H7 (cell line): ENCODE measurements at places on chromosomes 6 and 20.

DNA sequence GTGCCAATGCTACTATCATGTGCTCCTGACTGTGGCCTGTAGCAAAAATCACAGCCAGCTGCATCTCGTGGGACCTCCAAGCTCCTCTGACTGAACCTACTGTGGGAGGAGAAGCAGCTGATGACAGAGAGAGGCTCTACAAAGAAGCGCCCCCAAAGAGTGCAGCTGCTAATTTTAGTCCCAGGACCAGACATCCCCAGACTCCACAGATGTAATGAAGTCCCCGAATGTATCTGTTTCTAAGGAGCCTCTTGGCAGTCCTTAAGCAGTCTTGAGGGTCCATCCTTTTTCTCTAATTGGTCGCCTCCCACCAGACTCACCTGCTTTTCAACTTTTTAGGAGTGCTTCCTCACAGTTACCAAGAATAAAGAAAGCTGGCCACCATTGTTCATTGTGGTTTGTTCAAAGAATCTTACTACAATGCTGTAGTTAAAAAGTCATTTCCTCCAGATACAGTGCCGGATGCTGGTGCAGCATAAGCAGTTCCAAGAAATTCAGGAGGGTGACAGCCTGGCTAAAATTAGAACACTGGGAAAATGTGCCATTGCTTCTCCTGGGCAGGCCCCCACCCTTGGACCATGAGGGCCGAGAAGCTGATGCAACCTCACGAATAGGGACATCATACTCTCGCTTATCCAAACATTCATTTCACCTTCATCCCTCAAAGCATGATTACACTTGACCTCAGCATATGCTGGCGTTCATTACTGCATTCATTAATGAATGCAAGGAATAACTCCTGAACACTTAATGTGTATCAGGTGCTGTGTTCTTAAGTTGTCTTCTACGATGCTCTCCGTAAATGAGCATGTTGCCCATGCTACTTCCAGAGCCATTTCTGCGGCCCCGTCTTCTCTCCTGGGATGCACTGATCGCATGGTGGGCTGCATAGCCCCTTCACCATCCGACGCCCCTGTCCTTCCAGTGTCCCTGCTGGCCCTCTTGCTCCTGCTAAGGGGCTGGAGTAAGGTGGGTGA lies 66.4 kb downstream of the LY86 start:
- DNase-seq: no peak

DNA sequence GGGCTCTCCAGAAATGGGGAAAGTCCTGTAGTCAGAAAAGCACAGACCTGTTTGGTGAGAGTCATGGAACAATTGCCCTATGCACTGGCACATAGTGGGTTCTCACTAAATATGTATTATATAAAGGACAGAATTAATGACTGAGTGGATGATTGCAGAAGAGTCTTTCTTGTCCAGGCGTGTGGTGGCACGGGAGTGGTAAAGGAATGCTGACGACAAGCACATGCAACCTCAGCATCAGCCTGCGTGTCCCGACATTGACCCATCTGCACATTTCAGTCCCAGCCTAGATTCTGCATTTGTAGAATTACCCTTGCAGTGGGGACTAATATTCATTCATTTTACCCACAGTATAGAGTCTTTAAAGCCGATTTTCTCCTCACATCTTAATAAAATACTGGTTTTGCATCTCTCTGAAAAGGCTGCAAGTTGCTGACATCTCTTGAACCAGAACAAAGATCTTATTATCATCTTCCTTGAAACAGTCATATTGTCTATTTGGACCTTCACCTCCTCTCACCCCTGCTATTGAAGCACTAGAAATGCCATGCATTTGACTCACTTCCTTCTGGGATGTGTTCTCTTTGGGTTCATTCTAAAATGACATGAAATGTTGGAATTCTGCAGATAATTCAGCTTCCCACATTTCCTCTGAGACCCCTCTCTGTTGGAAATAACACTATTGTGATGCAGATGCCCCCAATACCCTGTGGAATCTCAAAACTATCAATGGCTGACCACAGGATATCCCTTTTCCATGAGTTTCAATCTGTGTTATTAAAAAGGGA lies 883.6 kb upstream of the FLRT3 start:
- peak; percentile 8 for DNase-seq

GRCh38 chr20:37347891-37348791 lies 2.2 kb downstream of the SRC start:
- DNase-seq: peak; percentile 28

DNA sequence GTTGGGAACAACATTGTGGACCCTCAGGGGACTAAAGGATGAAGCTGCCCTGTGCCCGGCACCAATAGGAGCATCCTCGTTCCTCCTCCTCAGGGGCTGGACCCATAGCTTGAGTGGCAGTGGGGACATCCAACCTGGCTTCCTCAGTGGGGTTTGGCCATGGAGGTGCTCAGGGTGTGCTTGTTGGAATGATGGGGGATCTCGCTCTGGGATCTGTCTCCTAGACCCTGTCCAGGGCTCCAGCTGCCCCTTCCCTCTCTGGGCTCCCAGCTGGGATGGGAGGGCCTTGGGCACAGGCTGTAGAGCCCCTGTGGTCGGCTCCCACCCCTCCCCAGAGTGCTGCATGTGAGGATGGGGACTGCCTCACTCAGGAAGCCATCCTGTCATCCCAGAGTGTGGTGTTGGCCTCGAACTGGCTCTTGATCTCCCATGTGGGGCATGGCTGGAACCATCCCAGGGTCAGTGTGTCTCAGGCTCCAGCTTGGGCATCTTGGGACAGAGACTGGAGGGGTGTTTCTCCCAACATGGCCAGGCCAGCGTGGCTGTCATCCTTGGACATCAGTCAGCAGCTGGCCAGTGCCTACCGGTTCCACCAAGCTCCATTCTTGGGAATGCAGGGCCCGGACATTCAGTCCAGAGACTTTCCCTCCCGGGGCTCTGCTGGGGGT lies 9.5 kb upstream of the MYT1 start:
- peak; percentile 50 for DNase-seq

- DNase-seq: no peak
Measured at GRCh38 chr6:16205377-16206144, 32.8 kb upstream of the GMPR start.

DNA sequence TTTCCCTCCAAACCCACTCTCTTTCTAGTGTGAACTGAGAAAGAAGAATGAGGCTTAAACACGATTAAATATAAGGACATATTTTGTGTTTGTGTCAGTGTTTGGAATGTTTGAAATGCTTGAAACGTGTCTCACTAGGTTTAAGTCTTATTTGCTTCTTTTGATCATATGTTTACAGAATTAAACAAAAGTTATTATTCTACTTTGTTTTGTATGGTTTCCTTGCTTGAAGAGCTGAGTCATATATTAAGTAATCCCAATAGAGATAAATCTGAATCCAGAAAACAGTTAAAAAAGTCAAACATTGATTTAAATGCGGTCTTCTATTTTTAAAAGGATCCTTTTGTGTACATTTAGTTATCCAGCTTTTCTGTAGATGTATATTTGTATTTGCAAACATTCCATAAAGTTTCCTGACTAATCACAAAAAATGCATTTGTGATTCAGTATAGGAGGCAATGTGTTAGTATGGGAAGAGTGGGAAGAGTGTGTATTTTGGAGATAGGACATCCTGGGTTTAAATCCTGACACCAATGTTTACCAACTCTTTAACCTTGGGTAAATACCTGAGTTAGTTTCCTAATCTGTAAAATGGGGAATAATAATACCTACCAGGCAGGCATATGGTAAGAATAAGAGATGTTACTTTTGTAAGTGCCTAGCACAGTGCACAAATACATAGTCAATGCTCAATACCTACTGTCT lies 72.9 kb downstream of the TSBP1 start:
- no peak for DNase-seq

DNA sequence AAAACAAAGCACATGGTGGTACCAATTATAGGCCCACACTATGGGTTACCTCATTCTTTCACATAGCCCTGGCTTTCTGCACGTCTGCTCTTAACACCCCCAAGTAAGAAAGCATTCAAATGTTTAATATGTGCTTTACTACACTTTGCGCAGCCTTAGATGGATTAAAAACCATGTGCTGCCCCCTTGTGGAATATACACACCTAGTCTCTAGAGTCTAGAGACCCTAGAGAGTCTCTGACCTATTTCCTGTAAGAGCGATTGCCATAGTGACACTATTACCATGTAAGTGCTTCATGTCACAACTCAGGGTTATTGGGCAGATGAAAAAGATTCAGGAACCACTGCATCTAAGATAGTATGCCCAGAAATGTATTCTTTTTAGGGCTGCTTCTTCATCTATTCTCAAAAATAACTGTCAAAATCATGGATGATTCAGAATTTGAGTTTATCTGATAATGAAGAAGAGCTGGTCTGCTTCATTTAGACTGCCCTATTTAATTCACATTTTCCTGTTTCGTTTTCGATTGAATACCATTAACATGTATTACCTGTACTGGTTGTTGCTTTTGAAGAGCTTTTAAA lies 186.3 kb downstream of the ADGB start:
- peak; percentile 22 for DNase-seq

- DNase-seq: peak; percentile 27
Measured at GRCh38 chr6:77466451-77467437, 3.5 kb upstream of the HTR1B start.

DNA sequence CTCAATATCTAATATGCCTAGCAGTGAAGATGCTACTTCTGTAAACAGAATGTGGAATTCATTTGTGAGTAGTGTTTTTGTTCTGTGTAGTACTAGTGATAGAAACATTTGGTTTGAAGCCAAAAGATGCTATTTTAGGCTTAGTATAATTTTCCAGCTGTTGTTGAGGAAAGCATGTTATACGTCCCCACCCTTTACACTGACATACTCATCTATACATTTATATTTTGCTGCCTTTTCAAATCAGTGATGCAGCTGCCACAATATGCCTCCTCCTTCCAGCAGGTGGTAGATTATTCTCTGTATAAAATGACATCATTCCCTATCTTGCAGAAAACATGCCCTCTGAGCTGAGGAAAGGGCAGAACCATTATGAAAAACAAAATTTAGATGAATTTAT lies 1217.6 kb upstream of the GJE1 start:
- no peak for DNase-seq

DNA sequence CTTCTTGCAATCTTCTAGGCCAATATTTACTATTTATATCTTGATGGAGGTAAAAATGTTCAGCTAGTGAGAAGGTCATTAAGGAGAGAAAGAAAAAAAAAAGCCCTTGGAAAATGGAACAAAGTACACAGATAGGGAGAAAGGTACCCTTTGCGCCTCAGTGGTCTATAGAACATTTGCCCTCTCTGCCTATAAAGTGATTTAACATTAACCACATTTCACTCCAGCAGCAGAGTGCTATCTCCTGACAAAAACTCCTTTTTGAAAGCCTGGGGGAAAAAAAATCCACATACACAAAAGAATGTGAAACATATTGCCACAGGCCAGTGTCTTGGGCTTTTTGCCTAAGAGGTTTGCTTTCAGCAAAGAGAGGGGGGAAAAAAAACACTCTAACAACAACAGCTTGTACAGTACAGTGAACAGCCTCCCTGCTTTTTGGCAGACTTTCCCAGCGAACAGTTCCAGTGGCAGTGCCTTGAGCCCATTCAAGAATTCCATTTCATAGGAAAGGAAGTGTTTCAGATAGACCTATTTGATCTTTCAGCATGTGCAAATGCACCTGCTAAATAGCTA lies 695 bp downstream of the ARHGAP18 start:
- DNase-seq: no peak

GRCh38 chr20:64228751-64229506 lies 26.6 kb upstream of the PCMTD2 start:
- no peak for DNase-seq

- no peak for DNase-seq
Measured at GRCh38 chr20:3364323-3365013, 43.0 kb downstream of the DNAAF9 start.

- peak; percentile 36 for DNase-seq
Measured at GRCh38 chr20:36499211-36499610, 42.1 kb upstream of the MYL9 start.

GRCh38 chr6:147906361-147906760 lies 397.9 kb downstream of the SAMD5 start:
- DNase-seq: no peak

DNA sequence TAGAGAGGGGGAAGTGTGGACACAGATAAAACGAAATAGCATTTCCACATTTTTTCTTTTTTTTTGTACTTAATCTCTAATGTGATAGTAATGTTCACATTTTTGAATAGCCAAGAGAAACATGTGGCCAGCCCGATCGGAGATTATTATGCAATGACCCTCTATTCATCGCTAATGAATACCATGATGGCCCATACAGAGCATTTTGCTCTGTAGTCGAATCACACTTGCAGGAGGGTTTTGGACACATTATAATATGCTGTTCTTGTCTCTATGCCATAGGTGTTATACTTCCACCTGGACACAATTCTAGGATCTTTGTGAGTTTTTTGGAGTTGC lies 60.1 kb downstream of the MTHFD1L start:
- no peak for DNase-seq

- DNase-seq: peak; percentile 73
Measured at GRCh38 chr6:168441434-168442391, 729 bp downstream of the SMOC2 start.

DNA sequence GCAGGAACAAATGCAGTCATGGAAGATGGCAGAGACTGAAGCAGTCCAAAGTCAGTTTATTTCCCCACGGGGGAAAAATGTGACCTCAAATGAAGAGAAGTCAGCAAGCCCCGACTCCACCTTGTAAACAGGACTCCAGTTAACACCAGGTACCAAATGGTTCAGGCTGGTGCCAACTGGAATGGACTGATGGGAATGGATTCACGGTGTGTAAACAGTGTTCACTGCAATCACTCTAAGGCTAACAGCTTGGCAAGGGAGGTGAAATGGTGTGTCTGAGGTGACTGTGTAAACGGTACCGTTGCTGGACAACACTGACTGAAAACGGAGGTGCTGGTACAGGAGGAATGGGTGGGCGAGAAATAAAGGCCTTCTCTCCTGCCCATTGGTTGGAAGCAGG lies 12.0 kb downstream of the PLAGL2 start:
- no peak for DNase-seq

DNA sequence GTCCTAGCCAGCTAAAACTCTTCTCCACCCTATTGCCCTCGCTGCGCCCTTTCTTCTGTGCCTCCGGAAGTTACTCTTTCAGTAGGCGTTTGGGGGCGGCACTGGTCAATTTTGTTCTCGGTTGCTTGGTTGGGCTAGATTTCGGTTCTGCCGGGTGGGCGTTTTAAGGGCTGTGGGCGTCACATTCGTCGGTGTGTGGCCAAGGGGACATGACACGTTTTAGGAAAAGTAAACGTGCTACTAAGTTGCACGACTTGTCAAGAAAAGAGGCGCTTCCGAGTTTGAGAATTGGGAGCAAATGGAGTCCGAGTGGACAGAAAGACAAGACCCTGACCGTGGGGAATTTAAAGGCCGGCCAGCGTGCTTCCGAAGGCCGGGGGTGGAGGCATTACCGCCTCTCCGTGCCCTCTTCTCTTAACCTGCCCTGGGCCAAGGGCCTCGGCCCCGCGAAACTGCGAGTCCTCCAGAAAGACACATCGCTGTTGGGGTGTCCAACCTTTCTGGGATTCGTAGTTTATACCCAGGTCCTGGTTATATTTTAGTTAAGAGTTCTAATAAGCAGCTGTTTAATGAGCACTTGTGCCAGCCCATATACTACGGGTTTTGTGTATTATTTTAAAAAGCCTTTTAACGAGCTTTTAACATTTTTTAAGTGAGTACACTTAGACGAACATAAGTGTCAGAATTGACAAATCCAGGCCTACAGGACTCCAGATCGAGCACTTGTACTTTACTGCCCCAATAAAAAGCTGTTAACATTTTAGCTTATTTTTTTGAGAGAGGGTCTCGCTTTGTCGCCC lies 664 bp upstream of the BAG6 start:
- peak; percentile 95 for DNase-seq
